ENCODE measurements at places on chromosomes 1 and 21.

DNA sequence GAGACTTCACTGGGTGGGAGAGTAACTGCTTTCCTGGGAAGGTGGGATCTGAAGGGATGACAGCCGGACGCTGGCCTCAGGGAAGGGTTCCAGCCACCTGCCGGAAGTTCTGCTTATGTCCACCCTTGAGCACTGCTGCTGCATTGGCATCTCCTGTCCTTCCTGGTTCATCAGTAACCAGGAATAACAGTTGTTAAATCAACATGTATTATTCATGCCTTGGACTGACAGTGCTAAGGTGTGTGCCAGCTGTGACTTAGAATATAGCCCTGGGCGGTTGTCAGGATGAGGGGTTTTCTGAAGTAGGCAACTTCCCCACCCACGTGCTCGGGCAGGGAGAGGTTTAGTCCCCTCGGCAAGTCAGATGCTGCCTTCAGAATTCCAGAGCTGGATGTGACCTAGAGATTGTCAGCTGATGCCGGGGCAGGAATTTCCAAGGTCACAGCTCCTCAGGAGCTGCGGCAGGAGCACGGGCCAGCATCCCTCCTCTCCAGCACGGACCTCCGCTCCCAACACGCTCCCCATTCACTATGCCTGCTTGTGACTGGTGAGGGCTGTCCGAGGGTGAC is 17.9 kb downstream of the CLDN14 start:
- no peak for DNase-seq

GRCh38 chr1:82962658-82963057 is 1036.3 kb downstream of the TTLL7 start:
- no peak for DNase-seq

DNA sequence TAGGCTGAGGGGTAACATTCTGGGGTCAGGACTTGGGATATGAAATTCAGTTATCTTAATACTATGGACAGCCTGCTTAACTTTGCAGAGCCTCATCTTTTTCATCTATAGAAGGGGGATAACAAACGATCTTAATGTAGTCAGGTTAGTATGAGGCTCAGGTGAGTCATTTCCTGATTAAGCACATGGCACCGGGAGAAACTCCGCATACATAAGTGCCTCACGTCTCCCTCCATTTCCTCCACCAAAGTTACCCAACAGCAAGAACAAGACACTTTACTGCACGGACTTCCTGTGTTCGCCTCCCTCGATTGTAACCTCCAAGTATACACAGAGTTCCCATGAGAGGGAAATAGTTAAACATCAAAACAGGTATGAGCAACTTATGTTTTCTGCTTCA is 112.7 kb upstream of the COA6 start:
- no peak for DNase-seq

DNA sequence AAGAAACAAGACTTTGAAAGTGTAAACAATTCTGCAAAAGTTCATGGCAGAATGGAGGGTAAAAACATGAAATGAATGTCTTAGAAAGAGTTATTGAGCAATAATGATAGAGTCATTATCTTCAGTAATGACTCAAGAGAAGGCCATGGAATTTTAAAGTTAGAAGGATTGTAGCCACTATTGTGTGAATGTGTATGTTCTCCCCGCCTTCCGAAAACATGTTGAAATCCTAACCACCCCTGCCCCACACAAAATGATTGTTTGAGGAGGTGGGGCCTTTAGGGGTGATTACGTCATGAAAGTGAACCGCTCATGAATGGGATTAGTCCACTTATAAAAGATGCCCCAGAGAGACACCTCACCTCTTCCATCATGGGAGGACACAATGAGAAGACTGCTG is 93.8 kb upstream of the CCDC190 start:
- no peak for DNase-seq

- no peak for DNase-seq
Measured at GRCh38 chr1:52127181-52128180, 14.4 kb upstream of the ZFYVE9 start.

DNA sequence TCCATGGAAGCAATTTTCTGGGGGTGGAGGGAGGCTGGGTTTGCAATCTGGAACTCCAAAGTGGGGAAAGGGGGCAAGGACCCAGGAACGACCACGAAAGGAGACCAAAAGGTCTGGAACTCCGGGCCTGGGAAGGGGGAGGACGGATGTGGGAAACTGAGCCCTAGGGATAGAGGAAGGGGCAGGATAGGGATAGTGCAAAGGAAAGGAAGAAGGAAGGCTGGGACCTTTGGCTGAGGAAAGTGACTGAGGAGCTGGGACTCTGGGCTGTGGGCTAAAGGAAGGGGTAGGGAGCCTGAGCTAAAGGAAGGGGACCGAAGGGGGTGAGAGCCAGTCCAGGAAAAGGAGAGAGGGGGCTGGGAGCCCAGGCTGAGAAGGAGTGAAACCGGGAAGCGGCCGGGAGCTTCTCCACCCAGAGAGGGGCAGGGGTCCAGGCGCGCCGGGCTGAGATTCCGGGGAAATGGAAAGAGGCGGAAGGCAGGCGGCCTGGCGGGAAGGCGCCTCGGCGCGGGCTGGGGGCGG is 395 bp downstream of the SLC9A1 start:
- DNase-seq: no peak

DNA sequence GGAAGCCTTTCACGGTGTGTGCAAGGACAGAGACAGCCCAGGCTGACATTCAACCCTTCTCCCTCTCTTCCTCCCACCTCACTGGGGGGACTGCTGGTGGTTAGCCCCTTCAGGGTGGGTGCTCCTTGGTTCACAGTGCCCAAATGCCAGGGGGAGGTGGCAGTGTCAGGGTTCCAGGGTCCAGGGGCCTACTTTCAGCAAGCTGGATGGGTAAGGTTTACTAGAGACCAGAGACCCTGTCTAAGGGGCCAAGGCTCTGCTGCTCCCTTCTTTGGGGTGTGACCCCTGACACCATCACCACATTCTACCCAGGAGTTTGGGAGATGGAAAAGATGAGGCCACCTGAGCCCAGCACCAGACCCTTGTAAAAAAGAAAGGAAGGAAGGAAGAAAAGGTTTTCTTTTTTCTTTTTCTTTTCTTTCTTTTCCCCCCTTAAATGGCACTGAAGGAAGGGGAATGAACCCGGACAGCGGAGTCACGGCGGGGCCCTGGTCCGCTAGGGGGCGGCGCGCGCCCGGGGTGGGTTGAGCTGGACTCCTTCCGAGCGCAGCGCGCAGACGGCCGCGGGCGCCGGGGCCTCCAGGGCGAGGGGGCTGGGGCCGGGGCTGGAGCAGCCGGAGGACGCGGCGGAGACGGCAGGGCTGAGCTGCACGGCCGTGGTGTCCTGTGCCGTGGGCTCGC is 18.8 kb downstream of the KNCN start:
- DNase-seq: peak; percentile 67

DNA sequence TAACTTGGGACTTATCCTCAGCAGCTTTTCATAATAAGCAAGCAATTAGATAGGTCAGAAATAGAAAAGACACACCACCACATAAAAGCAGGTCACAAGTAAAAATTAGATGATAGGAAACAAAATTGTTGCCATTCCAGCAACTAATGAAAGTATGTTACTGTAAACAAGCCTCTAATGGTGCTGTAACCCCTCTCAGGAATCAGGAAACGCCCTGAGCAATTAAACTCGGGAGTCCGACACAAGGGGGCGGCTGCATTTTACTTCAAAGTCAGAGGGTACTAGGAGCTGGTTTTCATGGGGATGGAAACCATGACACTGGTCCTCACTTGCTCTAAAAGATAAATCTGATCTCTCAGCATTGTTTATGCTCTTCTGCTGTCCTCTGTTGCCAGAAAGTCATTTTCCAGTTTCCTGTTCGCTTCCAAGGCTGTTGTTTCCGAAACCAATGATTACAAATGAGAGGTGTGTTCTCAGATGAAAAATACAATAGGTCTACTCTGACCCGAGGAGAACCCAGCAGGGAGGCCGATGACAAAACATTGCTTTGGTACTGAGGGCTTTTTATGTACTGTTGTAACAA is 93.4 kb downstream of the TGFBR3 start:
- DNase-seq: no peak

DNA sequence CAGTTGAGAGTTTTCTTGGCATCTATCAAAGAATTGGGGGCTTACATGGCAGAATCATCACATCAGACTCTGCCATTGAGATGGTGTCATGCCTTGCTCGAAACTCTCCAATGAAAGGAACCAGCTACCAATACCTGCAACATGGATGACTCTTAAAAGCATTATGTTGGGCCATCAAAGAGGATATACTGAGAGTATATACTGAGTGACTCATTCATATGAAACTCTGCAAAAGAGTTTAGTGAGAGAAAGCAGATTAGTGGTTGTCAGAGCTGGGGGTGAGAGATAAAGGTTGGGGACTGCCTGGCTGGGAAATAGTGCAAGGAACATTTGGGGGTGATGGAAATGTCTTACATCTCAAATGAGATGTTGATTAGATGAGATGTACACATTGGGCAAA is 14.7 kb upstream of the HMGB4 start:
- no peak for DNase-seq

- no peak for DNase-seq
Measured at GRCh38 chr1:36737767-36738166, 255.1 kb upstream of the CSF3R start.

- no peak for DNase-seq
Measured at GRCh38 chr1:17822741-17823426, 67.8 kb downstream of the ACTL8 start.

DNA sequence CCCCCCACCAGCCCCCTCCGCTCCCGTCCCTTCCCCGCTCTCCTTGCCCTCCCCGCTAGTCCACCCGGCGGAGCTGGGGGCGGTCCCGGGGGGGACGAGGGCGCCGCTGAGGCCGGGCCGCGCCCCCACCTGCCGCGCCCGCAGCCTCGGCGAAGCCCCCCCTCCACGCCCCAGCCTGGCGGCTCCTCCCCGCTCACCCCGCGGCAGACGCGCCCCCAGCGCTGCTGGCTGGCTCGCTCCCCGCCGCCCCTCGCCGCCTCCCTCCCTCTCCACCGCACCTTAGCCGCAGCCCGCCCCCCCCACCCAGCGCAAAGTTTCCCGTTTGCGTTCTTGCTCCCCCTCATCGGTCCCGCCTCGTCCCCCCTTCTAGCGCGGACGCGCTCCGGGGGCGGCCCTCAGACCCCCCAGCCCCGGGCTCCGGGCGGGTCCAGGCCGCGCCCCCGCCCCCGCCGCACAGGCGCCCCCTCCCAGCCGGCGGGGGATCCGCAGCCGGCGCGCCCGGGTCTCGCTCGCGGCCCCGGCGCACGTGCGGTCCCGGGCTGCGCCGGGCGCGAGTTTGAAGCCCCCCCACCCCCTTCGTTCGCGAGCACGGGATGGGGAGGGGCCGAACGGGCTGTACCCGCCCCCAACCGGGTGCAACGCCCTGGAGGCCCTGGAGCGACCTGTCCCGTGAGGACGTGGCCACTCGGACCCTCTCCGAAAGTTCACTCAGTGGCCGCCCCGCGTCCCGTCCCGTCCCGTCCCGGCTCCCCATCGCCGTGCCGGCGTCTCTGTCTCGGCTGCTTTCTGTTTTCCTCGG is 623 bp downstream of the PTPRF start:
- DNase-seq: peak; percentile 6

DNA sequence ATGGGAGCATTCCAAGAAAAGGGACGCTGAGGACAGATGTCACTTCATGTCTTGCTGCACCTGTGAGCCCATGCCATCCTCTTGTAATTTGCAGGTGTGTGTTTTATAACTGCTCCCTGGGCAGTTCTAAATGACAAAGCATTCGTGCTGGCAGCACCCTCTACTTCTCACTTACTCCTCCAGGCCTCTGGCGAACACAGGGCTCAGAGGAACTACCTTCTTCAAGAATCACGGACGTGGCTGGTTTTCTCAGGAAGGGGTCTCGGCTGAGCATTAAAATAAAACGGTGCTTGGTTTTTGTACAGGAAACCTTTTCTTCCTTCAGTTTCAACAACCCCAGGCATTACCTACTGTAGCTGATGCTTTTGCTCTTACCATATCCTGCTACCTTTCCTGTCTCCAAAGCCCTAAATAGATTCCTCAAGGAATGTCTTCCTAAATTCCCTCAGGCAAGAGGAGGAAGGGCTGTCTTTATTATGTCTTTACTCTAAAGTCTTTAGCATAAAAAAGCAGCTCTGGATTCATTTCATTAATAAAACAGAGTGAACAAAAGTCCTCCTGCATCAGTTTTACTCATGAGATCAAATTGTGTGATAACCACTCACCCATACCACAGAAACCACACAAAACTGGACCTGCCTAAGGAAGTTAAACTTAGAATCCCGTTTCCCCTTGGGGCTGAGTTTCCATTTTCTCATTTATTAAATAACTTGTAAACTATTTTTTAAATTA is 79.0 kb upstream of the MAP10 start:
- DNase-seq: no peak

GRCh38 chr1:5620418-5620817 is 371.8 kb downstream of the NPHP4 start:
- DNase-seq: no peak

GRCh38 chr21:22224261-22224660 is 1226.1 kb downstream of the NCAM2 start:
- DNase-seq: no peak

- DNase-seq: peak; percentile 61
Measured at GRCh38 chr1:45802343-45803298, 791 bp upstream of the MAST2 start.

GRCh38 chr1:218478336-218478735 is 133.2 kb downstream of the TGFB2 start:
- DNase-seq: no peak

- DNase-seq: no peak
Measured at GRCh38 chr1:200304171-200304570, 105.7 kb downstream of the ZNF281 start.

GRCh38 chr1:199163267-199163666 is 524.4 kb downstream of the PTPRC start:
- DNase-seq: no peak

DNA sequence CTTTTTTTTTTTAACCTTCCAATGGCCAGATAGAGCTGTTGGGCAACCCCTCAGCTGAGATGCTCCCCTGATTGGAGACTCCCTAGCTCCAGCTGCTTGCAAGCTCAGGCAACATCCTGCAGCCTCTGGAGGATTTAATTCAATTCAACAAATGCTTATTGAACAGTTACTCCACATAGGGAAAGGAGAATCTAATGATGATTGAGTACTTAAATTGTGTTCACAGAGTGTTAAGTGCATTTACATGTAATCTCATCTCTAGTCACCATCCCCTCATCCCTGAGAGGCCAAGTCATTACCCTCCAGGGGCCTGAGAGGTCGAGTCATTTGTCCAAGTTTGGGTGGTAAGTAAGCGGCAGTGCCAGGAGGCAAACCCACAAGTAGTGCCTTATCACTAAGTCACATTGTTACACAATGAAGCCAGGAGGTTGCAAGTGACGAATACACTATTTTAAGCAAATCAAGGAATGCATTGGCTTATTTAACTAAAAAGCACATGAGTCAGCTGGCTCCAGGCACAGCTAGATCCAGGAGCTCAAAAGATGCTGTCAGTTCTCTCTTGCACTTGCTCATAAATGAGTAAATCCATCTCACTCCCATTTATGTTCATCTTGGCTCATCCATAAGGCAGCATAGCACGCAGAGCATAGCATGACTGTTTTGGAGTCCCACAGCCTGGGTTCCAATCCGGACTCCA is 64.3 kb downstream of the OPTC start:
- no peak for DNase-seq

Measured in CD4-positive, alpha-beta T cell treated with Interleukin-1 beta for 1 hour (primary cell).